ENCODE measurements at places on chromosomes 1 and 21. TPM values are rescaled to one million over a fixed set of nuclear protein-coding genes. Genes with fewer than 3 reads are reported as not detected.

- ATAC-seq, result no peak
These were observed 31.0 kb upstream of the MAN1A2 start for GRCh38 chr1:117336088-117336817.

GRCh38 chr1:14507262-14507661, 91.2 kb upstream of the KAZN start:
- peak; percentile 69 for ATAC-seq

GBP7 gene
- not detected for total RNA-seq

DNA sequence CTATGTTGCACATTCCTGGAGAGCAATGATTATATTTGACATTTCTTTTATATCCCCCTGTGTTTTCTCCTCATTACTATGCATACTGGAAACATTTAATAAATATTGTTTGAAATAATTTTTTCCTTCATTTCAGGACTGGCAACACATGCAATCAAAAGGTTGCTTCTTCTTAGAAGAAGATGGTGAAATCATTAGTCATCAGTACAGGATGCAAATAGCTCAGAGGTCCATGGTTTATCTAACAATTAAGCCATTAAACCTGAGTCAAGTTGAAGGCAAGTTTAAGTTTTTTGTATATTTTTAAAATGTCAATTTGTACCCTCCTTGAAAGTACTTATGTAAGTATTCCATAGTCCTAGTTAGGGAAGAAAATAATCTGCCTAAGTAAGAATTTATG, 22.5 kb downstream of the EFCAB7 start:
- ATAC-seq, result no peak

GRCh38 chr1:33515607-33516006, 43.2 kb downstream of the ZSCAN20 start:
- ATAC-seq, result no peak
